ENCODE measurements at places on chromosomes 1 and 21.
A peak's percentile ranks its signal among the peaks of the same experiment; 100 is the strongest.

DNA sequence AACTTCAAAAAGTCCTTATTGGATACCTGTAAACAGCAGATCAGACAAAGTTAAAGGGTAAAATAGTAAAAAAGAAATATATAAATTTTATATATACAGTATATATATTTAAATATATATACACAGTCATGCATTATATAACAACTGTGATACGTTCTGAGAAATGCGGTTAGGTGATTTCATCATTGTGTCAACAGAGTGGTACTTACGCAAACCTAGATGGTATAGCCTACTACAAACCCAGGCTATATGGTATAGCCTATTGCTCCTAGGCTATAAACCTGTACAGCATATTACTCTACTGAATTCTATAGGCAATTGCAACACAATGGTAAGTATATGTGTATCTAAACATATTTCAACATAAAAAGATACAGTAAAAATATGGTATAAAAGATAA lies 222.7 kb downstream of the NUF2 start:
- DNase-seq = no peak

GRCh38 chr1:93347334-93347899 lies 1.7 kb downstream of the DR1 start:
- no peak for DNase-seq

GRCh38 chr1:60044881-60045280 lies 28.7 kb downstream of the C1orf87 start:
- no peak for DNase-seq

- DNase-seq = peak; percentile 71
Measured at GRCh38 chr1:6205849-6206519, at the start of gene RNF207. Gene RNF207 (plus strand): TSS chr1:6206119. CDS start chr1:6206536, 417 bp downstream.

GRCh38 chr1:243294723-243295121 lies 38.9 kb downstream of the SDCCAG8 start:
- DNase-seq = peak; percentile 88

GRCh38 chr1:184973272-184974055 lies 844 bp downstream of the NIBAN1 start:
- DNase-seq = peak; percentile 62

DNA sequence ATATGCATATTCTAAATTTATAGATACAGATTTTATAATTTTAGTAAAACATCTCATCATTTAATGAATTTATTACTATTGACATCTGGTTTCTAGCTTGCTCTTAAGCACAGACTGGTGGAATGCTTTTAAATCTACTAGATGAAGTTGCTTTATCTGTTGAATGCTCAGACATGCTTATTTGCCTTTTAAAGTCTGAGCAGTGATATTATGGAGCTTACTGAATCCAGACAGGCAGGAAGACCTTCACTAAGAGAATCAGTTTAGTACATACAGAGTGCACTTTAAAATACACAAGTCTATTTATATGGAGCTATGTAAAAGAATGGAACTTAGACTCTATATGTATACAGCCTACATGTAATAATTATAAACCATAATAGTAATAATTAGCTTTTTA lies 16.6 kb downstream of the SDCCAG8 start:
- no peak for DNase-seq

DNA sequence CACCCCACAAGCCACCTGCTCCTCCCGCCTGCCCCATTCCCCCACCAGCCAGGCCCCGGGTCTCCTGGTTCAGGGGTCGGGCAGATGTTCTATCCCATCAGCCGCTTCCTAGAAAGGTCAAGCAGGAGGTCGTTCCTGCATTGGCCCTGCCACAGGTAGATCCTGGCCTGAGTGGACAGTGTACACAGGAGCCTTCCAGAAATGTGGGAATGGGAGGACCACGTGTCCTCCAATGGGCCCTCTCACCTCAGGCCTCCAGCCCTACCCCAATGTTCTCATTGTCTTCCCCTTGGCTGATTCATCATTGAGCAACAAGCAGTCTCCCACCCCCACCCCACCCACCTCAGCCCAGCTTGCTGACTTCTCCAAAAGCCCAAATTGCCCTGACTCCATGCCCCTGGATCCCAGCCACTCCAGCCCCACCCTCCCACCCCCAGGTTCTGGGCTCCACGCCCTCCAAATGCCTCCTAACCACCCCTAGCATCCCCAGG lies 2.1 kb downstream of the S100A16 start:
- DNase-seq = peak; percentile 77

GRCh38 chr1:27621051-27621920 lies 13.7 kb downstream of the FGR start:
- DNase-seq = peak; percentile 65

Data from cardiac fibroblast (primary cell).